ENCODE measurements at places on chromosomes 4 and X. TPM values are rescaled to one million over a fixed set of nuclear protein-coding genes. Genes with fewer than 3 reads are reported as not detected.

The ZCCHC12 gene
- 0.25 TPM for polyA plus RNA-seq

The F11 gene
- polyA plus RNA-seq = 19.5 TPM

The GRIA3 gene
- 1.0 TPM for polyA plus RNA-seq

The GALNT7 gene
- polyA plus RNA-seq = 16.8 TPM

- H3K4me3 ChIP-seq = no peak overlapping the region
- no peaks in the 10 kb centered on the region for H3K4me1 ChIP-seq
- no peaks in the 10 kb centered on the region for H3K27me3 ChIP-seq
- no peaks in the 10 kb centered on the region for H3K36me3 ChIP-seq
- no peak overlapping the region for H3K27ac ChIP-seq
- no peak for DNase-seq
These were observed 31.5 kb upstream of the GLRA3 start for GRCh38 chr4:174860588-174860987.

DNA sequence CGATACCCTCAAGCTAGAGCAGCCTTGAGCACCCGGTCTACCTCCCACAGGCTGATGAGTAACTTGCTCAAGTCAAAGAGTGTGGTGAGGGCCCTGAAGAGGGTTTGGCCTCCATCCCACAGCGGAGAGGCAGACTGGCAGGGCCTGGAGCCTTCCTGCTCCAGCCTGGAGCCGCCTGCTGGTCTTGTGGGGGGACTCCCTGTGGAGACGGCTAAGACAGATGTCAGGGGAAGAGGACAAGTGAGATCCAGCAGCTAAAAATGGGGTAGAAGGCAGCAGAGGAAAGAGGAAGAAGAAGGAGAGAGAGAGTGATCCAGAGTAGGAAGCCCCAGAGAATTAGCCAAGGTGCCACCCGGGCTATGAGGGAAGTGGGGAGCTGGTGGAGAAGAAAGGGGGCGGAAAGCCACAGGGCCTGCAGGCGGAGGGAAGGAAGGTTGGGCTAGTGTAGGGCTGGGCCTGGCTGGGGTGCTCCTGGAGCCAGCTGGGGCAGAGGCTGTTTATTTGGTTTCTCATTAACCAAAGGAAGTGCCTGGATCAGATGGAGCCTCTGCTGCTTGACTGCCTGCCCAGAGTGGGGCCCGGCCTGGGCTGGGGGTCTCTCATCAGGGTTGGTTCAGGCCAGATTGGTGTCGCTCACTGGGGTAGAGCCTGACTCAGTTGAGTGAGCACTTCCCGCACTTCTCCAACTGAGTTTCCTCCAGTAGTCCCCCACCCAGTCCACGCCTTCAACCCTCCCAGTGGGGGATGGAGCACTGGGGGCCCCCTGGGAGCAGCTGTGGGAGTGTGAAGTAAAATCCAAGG lies 14.2 kb downstream of the EFNB1 start:
- no peaks in the 10 kb centered on the region for H3K27me3 ChIP-seq
- peak; percentile 64 for DNase-seq
- H3K27ac ChIP-seq = peak overlapping the region; percentile 79
- no peak overlapping the region for H3K4me3 ChIP-seq

DNA sequence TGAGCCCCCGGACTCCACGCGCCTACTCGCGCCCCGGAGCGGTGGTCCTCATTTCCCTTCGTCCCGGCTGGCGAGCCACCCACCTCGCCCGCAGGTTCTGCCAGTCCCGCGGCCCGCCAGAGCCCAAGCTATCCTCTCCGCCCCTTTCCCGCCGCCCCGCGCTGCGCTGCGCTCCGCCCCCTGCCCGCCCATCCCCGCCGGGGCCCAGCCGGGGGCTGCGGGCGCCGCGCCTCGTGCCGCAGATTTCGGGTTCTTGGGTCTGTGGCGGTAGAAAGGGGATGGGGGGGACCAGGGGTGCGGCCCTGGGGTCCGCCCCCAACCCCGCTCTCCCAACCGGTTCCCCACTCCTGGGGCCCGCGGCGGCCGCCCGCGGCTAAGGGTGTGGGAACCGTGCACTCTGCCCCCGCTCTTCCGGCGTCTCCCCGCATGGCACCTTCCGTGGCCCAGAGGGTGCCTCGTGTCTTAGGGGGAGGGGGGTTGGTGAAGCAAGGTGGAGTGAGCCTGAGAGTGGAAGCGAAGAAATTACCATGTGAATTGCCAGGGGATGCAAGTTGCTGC lies 650.8 kb upstream of the DIPK2B start:
- H3K27me3 ChIP-seq = no peaks in the 10 kb centered on the region
- peak overlapping the region; percentile 74 for H3K4me3 ChIP-seq
- no peaks in the 10 kb centered on the region for H3K4me1 ChIP-seq

- DNase-seq = no peak
- no peak overlapping the region for H3K4me3 ChIP-seq
- no peaks in the 10 kb centered on the region for H3K36me3 ChIP-seq
- H3K27me3 ChIP-seq = no peaks in the 10 kb centered on the region
These were observed 85.2 kb downstream of the PLAC1 start for GRCh38 chrX:134572816-134573682.

- H3K27ac ChIP-seq = no peak overlapping the region
- DNase-seq = peak; percentile 43
- H3K27me3 ChIP-seq = no peaks in the 10 kb centered on the region
- H3K4me3 ChIP-seq = no peak overlapping the region
- no peaks in the 10 kb centered on the region for H3K4me1 ChIP-seq
These were observed 60.8 kb downstream of the ZNF732 start for GRCh38 chr4:244471-244870.

GRCh38 chr4:144646523-144647094 lies 653 bp downstream of the HHIP start:
- H3K27me3 ChIP-seq = peaks cover 17% of the 10 kb centered on the region
- no peaks in the 10 kb centered on the region for H3K36me3 ChIP-seq
- H3K4me1 ChIP-seq = peaks cover 6% of the 10 kb centered on the region
- H3K4me3 ChIP-seq = peak overlapping the region; percentile 50
- no peak overlapping the region for H3K27ac ChIP-seq

DNA sequence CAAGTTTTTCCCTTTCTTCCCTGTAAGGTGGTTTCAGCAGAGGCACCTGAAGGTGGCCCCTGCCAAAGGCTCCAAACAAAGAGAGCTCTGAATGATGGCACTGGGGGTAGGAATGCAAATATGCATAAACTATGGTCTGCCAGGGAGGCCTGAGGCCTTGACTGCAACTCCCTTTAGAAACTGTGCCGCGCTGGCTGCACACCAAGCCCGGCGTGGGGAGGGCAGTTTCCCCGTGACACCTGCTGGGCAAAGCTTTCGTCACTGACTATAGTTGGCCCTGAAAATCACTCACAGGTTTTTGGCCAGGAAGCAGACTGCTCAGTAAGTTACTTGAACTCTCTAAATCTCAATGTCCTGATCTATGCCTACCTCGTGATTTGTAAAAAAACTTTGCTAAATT lies 97.8 kb upstream of the ATOH1 start:
- H3K27me3 ChIP-seq = no peaks in the 10 kb centered on the region
- H3K27ac ChIP-seq = no peak overlapping the region
- no peaks in the 10 kb centered on the region for H3K36me3 ChIP-seq
- peaks cover 2% of the 10 kb centered on the region for H3K4me1 ChIP-seq
- no peak overlapping the region for H3K4me3 ChIP-seq
- no peak for DNase-seq

DNA sequence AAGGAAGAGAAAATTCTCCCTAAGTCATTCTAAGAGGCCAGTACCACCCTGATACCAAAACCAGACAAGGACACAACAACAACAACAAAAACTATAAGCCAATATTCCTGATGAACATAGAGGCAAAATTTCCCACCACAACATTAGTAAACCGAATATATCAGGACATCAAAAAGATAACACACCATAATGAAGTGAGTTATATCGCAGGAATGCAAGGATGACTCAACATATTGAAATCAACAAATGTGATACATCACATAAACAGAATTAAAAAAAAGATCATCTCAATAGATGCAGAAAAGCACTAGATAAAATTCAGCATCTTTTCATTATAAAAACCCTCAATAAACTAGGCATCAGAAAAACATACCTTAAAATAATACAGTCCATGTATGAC lies 1844.4 kb upstream of the PCDH10 start:
- H3K27me3 ChIP-seq = no peaks in the 10 kb centered on the region
- H3K4me3 ChIP-seq = no peak overlapping the region
- DNase-seq = no peak
- H3K27ac ChIP-seq = no peak overlapping the region
- no peaks in the 10 kb centered on the region for H3K4me1 ChIP-seq

DNA sequence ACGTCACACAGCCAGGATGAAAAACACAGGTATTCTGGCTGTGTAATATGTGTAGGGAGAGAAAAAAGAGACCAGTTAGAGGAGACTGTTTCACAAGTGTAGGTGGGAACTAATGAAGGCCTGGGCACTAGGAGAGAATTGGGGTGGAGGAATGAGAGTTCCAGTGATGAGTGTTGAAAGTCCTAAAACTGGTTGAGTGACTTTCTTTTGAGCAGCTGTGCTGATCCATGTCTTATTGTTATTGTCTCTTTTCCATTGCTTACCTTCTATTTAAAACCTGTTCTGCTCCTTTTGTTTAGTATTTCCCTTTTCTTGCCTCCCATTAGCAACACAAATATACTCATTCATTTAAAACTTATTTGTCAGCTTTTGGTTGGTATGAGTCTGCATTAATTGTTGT lies 88.7 kb downstream of the PDLIM5 start:
- peaks cover 10% of the 10 kb centered on the region for H3K36me3 ChIP-seq
- peaks cover 7% of the 10 kb centered on the region for H3K4me1 ChIP-seq
- no peak overlapping the region for H3K27ac ChIP-seq

GRCh38 chr4:88457307-88458103 lies 586 bp downstream of the HERC5 start:
- peak; percentile 38 for DNase-seq
- peak overlapping the region; percentile 43 for H3K4me3 ChIP-seq
- H3K27ac ChIP-seq = peak overlapping the region; percentile 72
- no peaks in the 10 kb centered on the region for H3K27me3 ChIP-seq
- H3K36me3 ChIP-seq = no peaks in the 10 kb centered on the region

DNA sequence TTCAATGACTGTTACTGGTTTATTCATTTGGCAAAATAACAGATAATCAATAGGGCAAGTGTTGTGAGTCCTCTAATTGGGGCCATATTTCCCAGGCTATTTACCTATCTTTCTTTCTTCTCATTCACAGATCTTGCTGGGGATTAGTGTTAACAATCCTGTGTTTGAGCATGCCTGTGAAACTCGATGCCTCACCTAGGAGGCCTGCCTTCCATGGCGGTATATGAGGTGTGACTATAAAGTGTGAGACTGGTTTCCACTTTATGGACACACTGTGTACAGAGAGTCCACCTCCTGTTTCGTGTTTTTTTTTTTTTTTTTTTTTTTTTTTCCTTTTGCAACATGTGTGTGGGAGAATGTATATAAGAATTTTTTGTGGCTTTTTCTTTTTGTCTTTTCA lies 199.3 kb downstream of the BMPR1B start:
- H3K36me3 ChIP-seq = no peaks in the 10 kb centered on the region
- no peak for DNase-seq
- no peak overlapping the region for H3K4me3 ChIP-seq
- H3K27ac ChIP-seq = no peak overlapping the region
- H3K4me1 ChIP-seq = no peaks in the 10 kb centered on the region

DNA sequence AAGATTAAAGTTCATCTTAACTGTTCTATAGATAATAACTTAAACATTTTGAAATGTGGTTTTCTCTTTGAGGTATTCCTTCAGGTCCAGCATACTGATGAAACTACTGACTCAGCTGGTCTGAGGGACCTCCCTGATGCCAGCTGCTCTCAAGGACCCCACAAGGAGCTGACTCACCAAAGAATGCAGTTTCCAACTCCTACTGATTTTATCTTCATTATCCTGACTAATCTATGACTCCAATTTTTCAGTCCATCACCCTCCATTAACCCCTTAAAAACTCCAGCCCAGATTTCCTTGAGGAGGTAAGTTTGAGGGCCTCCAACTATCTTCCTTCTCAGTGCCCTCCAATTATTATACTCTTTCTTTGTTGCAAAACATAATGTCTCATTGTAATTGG lies 1.4 kb upstream of the UGT2B4 start:
- H3K27ac ChIP-seq = no peak overlapping the region
- H3K36me3 ChIP-seq = no peaks in the 10 kb centered on the region
- no peaks in the 10 kb centered on the region for H3K27me3 ChIP-seq
- H3K4me3 ChIP-seq = no peak overlapping the region
- H3K4me1 ChIP-seq = no peaks in the 10 kb centered on the region

DNA sequence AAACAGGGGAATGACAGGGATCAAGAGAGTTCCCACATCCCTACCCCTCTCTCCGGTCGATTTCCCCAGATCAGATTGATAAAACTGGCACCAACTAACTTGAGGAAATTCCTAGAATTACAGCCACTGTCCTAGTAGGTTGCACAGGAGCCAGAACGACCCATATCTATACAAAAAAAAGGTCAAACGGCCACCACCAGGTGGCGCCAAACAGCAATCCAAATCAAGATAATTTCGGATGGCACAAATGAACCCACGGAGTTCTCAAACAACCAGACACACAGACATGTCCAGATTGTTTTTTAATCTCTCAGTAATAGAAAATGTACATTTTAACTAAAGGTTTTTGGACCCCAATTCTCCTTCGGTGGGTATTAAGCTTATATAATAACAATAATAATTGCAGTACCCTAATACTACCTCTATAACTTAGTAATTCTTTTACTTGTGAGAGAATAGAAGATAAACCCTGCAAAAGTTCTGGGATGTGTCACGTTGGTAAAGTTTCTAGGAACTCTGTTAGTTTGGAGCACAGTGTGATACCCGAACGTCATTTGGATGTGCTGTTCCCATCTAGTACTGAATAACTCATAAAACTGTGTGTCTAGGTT lies 212.6 kb downstream of the SPOCK3 start:
- no peaks in the 10 kb centered on the region for H3K27me3 ChIP-seq
- no peak overlapping the region for H3K4me3 ChIP-seq
- H3K27ac ChIP-seq = no peak overlapping the region

DNA sequence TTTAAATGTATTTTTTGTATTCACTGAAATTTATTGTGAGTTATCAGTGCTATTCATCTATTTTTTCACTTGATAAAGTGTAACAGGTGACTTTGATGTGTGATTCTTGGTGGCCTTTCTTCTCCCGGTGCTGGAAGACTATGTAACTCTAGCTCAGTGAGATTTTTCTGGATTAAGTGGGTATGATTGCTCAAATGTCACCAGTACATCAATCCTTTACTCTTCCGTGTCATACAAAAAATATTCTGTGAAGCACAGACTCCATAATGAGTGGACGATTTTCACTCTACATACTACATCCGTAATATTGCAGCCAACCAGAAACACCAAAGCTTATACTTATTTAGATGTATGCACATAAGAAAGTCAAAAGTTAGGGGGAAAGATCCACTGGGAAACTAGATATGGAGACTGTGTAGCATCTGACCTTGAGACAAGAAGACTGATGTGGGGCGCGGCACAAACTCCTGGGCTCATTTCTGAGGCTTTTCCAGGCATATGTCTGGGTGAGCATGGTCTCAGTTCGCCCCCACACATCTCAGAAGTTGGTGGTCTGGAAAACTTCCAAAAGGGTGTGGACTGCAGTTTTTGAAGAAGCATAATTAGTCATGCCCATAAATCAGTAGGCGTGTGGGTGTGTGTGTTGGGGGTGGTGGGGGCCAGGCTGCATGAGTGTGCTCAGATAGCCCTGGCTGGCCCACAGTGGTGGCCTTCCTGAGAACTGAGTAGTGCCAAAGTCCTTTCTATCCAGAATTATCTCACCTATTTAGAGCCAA lies 53.9 kb upstream of the TENM3 start:
- no peak overlapping the region for H3K27ac ChIP-seq
- no peaks in the 10 kb centered on the region for H3K27me3 ChIP-seq
- no peak for DNase-seq
- H3K4me3 ChIP-seq = no peak overlapping the region
- H3K4me1 ChIP-seq = no peaks in the 10 kb centered on the region

GRCh38 chr4:149964001-149964796 lies 114.0 kb upstream of the DCLK2 start:
- H3K27ac ChIP-seq = no peak overlapping the region
- no peaks in the 10 kb centered on the region for H3K4me1 ChIP-seq
- DNase-seq = no peak
- H3K36me3 ChIP-seq = no peaks in the 10 kb centered on the region
- no peak overlapping the region for H3K4me3 ChIP-seq
